T-helper 17 cell (primary cell): ENCODE measurements at places on chromosomes 7 and 10.
A peak's percentile ranks its signal among the peaks of the same experiment; 100 is the strongest.

DNA sequence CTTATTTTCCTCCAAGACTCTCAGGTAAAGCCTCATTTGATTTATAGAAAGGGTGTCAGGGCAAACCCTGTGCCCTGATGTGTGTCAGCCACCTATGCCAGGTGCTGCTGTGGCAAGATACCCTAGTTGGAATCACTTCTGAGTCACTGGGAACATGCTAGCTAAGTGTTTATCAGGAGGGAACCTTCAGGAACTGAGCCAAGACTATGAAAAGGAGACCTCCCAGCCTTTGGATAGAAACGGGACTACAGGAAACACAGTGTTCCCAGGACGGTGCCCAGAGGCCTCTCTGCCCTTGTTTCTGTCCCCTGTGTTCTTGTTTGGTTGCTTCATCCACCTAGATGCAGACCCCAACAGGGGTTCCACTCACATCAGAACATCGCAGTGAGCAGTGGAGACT lies 28.5 kb downstream of the CNNM1 start:
- no peak for DNase-seq

DNA sequence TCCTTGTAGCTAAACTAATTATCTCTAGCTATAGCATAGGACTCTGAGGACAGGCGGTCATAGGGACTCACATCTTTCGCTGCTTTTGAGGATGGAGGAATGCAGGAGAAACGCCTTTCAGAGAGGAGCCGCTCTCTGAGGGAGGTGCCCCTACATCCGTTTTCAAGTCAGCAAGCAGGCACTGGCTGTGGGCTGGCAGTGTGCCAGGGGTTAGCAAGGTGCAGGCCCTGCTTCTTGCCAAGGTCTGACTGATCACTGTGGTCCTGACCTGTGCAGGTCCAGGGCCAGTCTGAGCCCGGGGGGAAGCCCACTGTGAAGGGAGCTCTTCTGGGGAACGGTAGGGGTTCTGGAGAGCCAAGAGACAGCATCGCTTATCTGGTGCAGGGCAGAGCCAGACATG lies 89.4 kb downstream of the SH3PXD2A start:
- peak; percentile 68 for DNase-seq

DNA sequence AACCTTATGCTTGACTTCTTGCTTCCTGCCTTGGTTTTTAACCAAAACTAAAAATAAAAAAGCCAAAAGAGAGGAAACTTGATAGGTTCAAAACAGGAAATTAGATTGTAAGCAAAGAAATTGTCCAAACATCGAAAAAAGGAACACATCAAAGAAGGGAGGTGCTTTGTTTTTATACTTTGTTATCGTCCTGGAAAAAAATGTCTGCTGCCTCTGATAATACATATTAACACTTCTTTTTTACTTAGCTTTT lies 286.6 kb upstream of the C7orf33 start:
- no peak for DNase-seq

DNA sequence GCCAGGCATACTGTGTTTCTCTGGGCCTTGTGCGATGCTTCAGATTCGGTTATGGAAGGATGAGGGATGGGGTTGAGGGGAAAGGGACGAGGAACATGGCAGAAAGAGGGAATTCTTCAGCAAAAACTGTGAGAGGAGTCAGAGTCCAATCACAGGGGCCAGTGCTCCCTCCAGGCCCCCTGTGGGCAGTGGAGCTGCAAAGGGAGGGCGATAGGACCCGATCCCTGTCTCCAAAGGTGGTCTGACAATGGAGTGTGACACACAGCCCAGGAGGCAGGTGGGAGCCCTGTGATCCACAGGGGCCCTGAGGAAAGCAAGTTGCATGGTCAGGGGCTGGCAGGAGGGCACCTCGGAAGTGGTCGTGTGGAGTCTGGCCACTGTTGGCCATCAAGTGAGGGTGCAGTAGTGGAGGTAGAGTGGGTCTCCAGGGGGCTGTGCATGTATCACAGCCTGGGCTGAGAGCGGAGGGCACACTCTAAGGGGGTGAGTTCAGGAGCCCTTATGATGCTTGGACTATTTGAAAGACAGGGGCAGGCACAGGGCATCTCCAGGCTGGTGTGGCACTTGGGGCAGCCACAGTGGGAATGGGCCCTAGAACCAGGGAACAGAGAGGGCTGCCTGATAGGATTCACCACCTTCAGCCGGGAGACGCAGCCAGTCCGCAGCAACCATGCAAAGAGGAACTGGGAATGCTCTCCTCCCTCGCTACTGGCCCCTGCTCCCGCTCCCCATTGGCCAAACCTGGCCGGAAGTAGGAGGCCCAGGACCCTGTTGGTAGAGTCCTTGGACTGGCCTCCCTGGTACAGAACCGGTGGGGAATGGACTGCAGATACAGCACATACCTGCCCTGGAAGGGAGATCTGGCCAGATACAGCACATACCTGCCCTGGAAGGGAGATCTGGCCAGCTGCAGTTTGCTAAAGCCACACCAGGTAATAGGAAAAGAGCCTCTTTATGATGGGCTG lies 115.9 kb downstream of the ADCY1 start:
- DNase-seq = no peak

GRCh38 chr10:88182601-88182930 lies 319.1 kb downstream of the PTEN start:
- no peak for DNase-seq

GRCh38 chr10:86666538-86666937 lies 1.8 kb upstream of the LDB3 start:
- no peak for DNase-seq

- DNase-seq = no peak
Measured at GRCh38 chr10:48904861-48905260, 34.8 kb downstream of the LRRC18 start.

DNA sequence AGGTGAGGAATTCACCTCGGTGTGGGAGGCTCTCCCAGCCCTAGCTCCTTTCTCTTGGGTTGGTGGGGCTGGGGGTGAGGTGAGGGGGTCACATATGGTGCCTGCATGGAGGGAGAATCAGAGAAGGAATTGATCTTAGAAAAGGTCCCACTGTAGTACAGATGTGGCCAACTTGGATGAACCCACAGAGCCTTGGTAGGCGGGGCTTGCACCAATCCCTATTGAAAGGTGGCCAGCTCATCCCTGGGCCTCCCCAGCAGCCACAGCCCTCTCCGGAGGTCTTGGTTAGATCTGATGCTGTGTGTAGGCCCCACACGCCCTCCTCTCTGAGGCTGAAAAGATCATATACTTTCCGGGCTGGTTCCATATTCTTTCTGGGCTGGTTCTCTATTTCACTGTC lies 19.0 kb downstream of the HKDC1 start:
- no peak for DNase-seq

- DNase-seq = no peak
Measured at GRCh38 chr10:116097239-116097784, 175.7 kb downstream of the GFRA1 start.

- no peak for DNase-seq
Measured at GRCh38 chr7:46291050-46291438, 370.0 kb upstream of the IGFBP3 start.

DNA sequence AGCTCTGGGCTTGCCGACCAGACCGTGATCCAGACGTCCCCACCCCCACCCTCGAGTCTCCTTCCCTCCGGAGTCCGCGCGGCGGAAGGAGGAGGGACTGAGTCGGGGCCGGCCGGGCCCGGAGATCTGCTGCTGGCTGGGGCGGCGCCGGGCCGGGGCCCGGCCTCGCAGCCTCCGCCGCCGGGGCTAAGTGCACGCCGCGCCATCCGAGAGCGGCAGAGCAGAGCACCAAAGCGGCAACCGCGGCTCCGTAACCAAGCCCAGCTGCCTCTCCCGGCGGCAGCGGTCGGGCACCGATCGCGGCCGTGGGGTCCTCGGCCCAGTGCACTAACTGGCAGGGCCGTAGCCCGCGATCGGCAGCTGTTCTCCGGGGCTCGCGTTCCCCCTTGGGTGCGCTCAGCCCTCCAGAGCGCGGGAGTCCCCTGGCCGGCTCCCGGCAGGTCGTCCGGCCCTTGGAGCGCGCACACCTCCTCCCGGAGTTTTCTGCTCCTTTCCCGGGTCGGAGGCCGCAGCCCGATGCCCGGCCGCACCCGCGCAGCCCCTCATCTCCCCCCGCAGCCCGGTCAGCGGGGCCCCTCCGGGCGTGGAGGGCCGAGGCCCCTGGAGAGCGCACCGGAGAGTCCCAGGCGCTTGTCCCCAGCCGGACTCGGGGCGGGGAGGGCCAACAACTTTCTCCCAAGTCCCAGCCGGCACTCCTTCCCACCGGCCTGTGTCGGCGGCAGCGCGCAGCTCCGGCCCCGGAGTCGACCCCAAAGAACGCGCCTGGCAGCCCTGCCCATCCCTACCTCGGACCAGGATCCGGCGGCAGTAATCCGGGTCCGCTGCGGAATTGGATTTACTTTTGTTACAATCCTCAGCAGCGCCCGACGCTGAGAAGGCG lies 799 bp downstream of the VAX1 start:
- no peak for DNase-seq

GRCh38 chr7:141053626-141054025 lies 20.2 kb upstream of the TMEM178B start:
- DNase-seq = peak; percentile 61

DNA sequence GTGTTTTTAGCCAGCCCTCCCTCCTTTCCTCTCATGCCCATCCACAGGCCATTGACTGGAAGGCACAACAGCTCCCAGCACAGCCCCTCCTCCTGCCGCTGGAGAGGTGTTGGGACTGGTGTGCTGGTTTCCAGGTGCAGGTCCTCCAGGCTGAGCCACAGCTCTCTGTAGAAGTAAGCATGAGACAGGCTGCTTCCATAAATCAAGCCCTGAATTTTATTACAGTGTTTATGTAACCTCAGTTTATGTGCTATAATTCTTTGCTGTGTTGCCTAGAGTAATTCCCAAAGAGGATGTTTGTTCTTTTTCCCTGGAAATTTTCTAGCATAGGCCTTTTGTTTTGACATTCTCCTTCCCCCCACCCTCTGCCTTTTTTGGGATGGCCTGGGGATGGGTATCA lies 445.8 kb downstream of the AUTS2 start:
- no peak for DNase-seq

DNA sequence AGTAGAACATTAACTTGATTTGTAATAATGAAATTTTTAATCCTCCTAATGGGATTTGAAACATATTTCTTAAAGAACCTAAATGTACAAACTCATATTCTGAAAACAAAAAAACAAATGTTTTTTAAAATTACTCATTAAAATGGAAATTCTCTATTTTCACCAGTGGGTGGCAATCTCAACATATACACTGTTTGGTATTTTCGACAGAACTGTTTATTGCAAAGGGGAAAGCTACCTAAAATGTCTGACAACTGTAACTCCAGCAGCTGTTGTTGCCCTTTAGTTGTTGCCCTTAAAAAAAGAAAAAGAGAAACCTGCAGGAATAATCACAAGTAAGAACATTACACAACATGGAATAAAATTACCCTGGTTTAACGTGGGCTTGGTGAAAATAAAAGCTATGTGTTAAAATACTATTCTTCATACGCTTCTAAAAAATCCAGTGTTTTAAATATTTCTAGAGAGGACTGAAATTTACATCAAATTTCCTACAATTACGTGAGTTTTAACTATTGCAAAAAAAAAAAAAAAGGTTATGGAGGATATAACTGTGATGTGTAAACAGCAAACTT lies 54.5 kb downstream of the COL1A2 start:
- no peak for DNase-seq

GRCh38 chr10:6185039-6185716 lies 17.6 kb upstream of the PFKFB3 start:
- DNase-seq = no peak

GRCh38 chr10:127738512-127739424 lies 1.8 kb downstream of the FOXI2 start:
- DNase-seq = no peak

DNA sequence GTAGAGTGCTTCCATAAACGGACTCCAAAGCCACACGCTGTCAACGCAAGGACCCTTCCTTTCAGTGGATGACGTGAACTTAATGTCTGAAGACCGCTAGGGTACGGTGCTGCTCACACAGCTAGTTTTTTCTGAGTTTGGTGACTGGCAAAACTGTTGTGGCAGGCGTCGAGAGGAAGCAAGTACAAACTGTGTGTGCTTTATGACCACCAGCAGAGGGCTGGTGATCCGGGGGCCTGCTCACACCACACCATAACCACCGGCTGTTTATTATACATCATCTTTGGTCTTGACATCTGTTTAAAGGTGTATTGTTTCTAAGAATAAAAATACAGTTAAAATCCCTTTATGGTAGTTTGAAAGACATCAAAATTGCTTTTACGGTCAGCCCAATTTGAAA lies 37.1 kb upstream of the ATP6V0A4 start:
- DNase-seq = no peak

DNA sequence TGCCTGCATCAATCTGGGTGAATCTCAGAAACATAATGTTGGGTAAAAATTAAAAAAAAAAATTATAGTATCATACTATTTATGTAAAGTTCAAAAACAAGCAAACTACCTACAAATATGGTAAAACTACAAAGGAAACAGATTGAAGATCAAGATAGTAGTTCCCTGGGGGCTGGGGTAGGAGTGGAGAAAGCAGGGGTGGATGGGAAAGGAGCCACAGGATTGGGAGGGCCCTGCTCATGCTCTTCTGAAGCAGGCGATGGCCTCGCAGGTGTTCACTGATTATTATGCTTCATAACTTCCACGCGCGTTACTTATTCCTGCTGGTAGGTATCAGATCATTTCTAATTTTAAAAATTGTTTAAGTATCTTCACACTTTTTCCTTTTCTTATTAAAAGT lies 96.0 kb upstream of the GATA3 start:
- no peak for DNase-seq

- no peak for DNase-seq
Measured at GRCh38 chr7:116697761-116698160, 25.8 kb downstream of the MET start.

DNA sequence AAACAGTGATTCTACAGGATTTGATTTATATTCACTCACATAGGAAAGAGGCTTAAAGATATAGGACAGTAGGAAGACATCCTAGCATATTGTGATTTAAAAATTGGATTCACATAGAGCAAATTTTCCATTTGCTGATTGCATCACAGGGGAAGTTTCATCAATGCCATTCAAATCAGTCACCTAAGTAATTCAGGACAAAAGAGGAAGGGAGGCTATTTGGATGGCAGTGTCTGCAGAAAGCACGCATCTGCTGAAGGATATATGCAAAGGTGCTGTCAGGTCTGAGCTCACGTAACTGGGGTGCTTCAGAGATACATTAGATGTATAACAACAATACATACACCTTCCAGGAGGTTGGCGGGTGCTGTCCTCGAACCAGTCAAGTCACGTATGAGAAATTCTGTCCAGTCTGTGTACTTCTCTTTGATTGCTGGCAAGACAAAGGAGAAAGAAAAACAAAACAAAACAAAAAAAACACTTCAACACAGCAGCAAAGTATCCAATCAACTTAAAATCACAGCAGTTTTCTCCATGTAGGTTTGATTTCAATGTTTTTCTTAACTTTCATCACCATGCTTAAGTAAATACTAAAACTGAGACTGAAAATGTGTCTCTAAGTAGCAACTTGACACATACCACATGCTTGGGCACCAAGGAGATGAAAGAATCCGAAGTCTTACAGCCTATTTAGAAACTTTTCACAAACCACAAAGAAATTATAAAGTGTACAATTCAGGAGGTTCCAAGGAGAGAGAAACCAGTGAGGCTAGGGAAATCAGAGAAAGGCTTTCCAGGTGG lies 125.1 kb downstream of the SFMBT2 start:
- DNase-seq = no peak
